ENCODE measurements at places on chromosomes 1 and 21.

DNA sequence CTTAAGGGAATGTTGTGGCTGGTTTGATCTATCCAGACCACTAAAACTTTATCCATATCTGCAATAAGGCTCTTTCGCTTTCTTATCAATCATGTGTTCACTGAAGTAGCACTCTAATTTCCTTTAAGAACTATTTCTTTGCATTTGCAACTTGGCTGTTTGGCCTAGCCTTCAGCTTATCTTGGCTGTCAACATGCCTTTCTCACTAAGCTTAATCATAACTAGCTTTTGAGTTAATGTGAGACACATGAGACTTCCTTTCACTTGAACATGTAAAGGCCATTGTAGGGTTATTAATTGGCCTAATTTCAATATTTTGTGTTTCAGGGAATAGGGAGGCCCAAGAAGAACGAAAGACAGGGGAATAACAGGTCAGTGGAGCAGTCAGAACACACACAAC lies 124.7 kb downstream of the TNFSF18 start:
- no peak for DNase-seq

GRCh38 chr1:29949676-29950075 lies 713.4 kb downstream of the PTPRU start:
- DNase-seq = no peak

- no peak for DNase-seq
Measured at GRCh38 chr1:112234710-112235109, 161.3 kb upstream of the CTTNBP2NL start.

GRCh38 chr1:242454262-242455051 lies 70.0 kb downstream of the PLD5 start:
- DNase-seq = no peak

DNA sequence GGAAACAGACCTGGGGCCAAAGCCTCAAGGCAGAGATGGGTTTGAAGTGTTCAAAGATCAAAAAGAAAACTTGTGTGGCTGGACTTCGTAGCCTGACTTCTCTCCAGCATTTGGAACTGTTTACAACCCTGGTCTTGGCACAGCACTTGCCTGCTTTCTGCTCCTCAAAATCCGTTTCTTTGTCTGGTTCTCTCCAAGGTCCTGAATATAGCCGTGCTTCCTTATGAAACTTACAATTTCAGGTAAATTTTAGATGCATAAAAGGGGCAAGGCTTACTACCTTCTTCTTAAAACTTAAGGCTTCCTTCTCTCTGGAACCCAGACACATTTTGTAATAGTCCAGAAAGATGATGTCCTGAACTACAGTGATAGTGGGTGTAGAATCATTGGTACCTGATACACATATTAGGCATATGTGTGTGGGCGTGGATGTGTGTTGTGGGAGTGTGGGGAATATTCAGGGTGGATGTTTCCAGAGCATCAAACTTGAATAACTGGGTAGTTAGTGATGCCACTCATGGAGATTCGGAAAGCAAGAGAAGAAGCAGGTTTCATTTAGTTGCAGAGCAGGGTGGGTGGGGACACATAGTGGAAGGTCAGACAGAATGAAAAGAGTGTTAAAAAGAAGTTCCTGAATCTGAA lies 26.4 kb upstream of the FAM78B start:
- DNase-seq = no peak

- no peak for DNase-seq
Measured at GRCh38 chr1:200775850-200776249, 37.2 kb downstream of the CAMSAP2 start.

DNA sequence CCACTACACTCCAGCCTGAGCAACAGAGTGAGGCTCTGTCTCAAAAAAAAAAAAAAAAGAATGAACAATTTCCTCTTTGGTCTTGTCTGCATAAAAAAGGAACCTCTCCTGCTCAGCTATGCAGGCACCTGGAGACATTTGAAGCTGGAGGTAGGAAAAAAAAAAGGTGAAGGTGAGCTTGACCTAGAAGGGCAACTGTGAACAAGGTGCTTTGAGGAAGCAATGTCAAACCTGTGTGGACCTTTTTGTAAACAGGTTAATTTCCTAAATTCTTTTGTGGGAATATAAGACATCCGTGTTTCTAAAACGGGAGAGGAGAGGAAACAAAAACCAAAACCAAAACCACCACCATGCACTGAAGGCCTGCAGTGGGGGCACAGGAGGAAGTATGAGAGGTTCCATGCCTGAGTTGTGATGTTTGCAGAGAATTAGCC lies 77.5 kb downstream of the SLC45A1 start:
- no peak for DNase-seq

DNA sequence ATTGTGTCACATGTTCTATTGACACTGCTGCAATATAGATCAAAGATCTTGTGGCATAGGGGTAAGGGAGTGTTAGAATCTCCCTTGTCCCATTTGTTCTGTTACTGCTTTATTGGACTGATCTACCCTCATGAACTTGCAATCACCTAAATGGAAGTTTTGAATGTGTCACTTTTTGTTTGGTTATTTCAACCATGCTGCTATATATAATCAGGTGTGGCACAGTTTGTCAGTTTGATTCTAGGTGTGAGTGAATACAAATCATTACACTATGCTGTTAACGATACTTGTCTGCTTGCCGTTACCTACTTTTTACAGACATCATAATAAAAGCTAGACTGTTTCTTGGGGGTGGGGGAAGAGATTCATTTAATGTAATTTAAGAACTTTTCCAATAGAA lies 82.6 kb downstream of the MAB21L3 start:
- no peak for DNase-seq

DNA sequence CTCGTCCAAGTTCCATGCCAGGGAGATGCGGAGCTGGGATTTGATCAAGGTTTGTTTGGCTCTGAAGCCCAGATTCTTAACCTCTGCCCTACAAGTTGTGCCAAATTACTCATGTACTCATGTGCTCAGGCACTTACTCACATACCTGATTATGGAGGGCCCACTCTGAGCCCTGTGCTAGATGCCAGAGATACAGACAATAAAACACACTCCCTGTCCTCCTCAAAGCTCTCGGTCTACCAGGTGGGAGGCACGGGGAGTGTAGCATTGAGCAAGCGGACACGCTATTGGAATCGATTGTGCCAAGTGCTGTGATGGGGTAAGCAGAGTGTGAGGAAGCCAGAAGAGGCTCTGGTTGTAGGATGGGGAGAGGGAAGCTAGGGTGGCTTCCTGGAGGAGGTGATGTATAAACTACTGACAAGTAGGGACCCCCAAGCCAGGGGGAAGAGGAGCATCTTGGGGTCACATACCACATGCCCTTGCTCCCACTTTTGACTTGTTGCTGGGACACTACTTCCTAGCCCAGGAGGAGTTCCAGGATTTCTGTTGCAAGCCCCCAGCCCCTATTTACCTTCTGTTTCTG lies 49.8 kb upstream of the IFNLR1 start:
- no peak for DNase-seq

GRCh38 chr1:8985915-8986813 lies 40.1 kb downstream of the SLC2A7 start:
- no peak for DNase-seq

GRCh38 chr1:177665935-177666334 lies 303.9 kb downstream of the SEC16B start:
- DNase-seq = no peak

GRCh38 chr1:54225986-54226559 lies 26.1 kb downstream of the MRPL37 start:
- no peak for DNase-seq

GRCh38 chr1:230248889-230249270 lies 177.3 kb downstream of the PGBD5 start:
- no peak for DNase-seq

DNA sequence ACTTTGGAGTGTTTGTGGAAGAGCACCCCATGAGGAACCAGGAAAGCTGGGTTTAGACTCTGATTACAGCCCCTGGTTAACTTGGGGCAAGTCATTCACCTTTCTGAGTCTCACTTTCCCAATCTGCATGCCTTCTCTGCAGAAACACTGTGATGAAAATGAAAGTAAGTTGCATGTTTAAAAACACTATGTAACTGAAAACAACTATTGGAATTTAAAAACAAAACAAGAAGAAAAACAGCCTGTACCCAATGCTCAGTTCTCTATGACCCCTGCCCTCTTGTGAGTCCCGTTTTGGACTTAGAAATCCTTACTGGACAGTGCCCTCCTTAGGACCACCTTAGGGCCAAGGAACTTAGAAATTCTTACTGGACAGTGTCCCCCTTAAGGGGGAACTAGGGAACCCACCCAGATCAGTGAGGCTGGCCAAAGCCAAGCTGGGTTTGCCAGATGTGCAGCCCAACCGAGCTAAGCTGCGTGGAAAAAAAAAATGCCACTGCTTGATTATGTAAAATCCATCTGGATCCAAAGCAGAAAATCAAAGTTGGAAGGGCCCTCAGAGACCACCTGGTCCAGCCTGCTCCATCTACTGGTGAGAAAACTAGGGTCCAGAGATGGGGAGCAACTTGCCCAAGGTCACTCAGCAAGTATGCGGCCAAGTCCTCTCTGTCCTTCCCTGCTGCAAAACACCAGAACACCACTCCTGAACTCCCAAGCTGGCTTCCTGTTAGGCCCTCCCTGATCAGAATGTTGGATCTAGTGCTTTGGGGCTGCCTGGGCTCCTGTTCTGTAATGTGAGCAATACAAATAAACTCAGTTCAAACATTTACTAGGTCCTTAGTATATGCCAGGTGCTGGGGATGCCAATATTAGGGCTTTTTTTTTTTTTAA lies 77.7 kb downstream of the MRPL37 start:
- no peak for DNase-seq

- DNase-seq = no peak
Measured at GRCh38 chr1:1797731-1798341, 19.6 kb upstream of the NADK start.

DNA sequence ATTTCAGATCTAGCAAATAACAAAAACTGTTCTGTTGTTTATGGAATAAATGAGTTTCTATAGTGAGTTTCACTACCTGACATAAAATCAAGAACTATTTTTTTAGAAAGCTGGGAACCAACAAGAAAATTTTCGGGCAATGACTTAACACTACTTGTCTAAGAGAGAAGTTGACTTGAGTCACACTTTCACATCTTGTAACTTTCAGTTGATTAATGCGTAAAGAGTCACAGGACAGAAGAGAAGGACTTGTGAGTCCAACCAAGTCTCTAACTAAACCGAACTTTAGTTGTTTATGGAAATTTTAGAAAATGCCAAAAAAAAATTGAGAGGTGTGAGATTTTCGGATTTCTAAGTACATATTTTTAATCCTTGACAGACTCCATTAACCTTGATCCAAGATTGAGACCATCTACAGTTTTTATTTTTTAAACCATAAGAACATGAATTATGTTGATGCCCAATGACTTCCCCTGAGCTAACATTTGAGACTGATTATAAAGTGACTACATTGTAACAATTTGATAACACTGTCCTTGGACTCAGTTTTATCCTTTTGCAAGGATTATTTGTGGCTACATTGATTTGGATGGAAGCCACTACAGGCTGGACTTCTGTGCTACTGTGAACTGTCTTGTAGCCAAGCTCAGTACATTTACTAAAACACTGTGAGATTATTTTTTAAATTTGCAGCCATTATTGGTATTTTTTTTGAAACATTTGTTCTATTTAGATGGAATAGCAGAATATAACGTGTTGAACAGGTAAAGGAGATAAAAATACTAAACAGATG lies 284.0 kb downstream of the PTPRC start:
- DNase-seq = no peak

DNA sequence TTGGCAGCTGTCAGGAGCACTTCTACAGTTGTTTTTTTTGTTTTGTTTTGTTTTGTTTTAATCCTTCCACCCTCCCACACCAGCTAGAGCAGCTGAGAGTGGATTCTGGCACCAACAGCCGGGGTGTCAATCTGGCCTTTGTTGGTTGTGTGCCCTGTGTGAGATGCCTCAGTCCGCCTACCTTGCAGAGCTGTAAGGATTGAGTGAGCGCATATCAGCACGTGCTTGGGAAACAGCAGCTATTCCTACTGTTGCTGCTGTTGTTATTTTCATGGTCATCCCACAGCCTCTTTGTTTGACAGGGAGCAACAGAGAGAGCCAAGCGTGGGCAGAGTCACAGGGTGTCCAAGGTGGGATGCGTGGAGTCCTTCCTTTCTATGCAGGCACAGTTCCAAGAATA lies 50.4 kb downstream of the PGBD5 start:
- no peak for DNase-seq

GRCh38 chr1:163071405-163072255 lies 2.5 kb downstream of the RGS4 start:
- no peak for DNase-seq
